ENCODE measurements at places on chromosomes 12 and 14.

- DNase-seq = no peak
These were observed 1252.3 kb upstream of the SEL1L start for GRCh38 chr14:82785756-82786482.

GRCh38 chr12:71653137-71653536 lies 10.5 kb downstream of the ZFC3H1 start:
- no peak for DNase-seq

DNA sequence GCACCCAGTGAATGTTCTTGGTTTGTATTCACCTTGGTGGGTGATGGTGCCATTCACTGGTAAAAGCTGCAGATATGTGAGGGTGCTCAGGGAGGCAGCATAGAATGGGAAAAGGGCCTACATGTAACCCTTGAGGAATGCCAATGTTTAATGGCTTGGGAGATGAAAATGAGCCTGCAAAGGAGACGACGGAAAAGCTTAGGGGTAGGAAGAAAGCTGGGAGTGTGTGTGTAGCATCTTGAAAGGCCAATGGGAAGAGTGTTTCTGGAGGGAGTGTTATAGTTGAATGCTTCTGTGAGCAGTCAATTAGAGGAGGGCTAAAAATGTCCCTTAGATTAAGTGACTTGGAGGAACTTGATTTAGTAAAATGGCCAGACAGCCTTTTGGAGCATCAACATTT lies 24.9 kb downstream of the PPM1A start:
- DNase-seq = no peak

DNA sequence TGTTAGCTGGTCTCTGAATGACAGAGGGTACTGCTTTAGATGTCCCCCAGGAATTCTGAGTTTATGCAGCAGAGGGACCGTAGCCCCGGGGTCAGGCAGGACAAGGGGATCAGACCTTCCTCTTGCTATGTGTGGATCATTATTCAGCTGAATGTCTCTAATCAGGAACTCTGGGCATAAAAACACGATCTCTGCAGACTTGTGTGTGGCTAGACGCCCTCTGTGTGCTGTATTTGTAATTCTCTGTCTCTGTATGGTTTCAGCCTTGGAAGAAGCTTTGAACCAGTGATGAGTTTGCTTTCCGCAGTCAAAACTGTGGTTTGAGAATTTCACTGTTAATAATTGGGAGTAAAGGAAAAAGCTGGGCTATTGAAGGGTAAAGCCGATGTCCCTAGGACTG lies 125.3 kb downstream of the ETV6 start:
- no peak for DNase-seq

- no peak for DNase-seq
These were observed 457.1 kb upstream of the TBX3 start for GRCh38 chr12:115140981-115141655.

- DNase-seq = peak; percentile 4
These were observed 200.5 kb upstream of the OR4E1 start for GRCh38 chr14:21874167-21874566.

DNA sequence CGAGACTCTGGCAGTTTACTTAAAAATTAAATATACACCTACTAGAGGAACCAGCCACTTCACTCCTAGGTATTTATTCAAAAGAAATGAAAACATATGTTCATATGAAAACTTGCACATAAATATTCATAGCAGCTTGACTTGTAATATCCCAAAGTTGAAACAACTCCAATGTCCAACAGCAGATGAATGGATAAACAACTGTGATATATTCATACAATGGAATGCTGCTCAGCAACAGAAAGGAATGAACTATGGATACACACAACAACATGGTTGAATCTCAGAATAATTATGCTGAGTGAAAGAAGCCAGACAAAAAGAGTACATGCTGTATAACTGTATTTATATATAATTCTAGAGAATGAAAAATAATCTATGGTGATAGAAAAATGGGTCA lies 53.4 kb upstream of the DACT1 start:
- no peak for DNase-seq

All from CD4-positive, alpha-beta T cell treated with Interferon alpha-2 for 1 hour (primary cell).